Left forelimb (tissue), 1 donor: ENCODE measurements at places on chromosomes 5 and 9.

DNA sequence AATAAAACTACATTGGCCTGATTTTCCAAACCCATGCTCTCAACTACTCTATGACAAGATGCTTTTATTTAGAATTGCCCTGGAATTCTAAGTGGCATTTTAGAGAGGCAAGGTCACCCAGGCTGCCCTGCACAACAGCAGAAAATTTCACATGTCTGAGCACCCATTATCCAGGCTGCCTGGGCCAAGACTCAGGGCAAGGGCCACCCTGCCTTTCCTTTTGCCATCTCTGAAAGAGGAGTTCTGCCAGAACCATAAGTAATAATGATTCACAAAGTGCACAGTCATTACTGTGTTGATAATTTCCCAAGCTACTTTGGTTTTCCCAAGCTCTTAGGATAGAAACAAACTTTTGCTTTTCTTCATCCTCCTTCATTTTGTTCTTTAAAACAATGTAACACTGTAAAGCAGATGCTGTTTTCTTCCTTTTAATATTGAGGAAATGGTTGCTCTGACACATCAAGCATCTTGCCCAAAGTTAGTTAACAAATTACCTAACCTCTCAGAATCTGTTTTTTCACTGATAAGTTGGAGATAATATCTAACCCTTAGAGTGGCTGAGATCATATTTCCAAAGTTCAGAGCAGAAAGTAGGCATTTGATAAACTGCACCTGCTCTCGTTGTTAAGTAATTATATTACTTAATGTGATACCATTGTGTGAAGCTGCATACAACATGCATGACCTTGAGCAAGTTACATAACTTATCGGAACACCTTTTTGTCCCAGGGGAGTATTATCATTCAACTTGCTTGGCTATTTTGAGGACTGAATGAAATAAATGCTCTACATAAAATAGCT, 325.6 kb downstream of the PRELID2 start:
- DNase-seq, result no peak

- DNase-seq, result no peak
These were observed 1929.6 kb upstream of the CDH6 start for GRCh38 chr5:29263915-29264351.

GRCh38 chr5:21895766-21896350, 957.3 kb downstream of the CDH12 start:
- DNase-seq, result no peak

- no peak for DNase-seq
These were observed 460.8 kb downstream of the ENC1 start for GRCh38 chr5:74179701-74180100.

DNA sequence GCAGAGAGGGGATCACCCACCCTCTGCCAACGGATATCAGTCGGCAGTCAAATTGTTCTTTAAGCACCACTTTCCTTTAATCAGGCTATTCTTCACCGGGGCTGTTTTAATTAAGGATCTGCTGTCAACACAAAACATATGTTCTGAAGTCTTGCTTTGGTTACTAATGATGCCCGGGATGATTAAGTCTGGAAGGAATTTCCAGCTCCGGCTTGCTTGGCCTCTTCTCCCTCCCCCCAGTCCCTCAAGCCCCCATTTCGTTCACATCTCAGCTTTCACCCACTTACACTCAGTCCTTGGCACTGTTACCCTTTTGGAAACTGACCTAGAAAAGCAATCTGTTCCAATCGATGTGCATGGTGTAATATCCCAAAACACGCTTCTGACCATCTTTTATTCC, 74.7 kb downstream of the MSX2 start:
- DNase-seq, result no peak

DNA sequence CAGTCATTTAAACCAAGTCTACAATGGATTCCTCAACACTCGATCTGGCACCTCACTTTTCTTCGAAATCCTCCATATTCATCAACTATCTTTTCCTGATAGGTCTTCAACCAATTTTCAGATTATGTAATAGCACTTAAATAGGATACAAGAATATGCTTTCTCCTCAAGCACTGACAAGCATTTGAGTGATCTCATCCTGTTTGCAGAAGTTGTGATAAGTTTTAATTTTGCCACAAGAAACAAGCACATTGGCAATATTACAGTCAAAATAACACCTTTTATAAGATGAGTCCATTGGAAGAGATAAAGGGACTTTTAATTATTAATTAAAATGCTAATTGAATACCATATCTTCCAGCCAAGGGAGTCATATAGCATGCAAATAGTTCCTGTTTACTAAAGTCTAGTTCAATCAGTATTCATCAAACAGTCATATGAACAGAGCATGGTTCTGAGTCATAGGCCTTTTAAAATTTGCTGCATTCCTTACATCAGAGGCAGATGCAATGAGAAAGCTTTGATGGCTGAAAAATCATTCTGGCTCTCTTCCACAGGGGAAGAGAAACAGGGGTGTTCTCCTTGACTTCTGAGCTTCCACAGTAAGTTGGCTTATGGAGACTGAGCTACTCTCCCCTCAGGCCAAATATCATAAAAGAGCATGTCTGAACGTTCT, 32.7 kb upstream of the ZCCHC9 start:
- DNase-seq, result no peak

- DNase-seq, result no peak
These were observed 85.8 kb downstream of the MRPS27 start for GRCh38 chr5:72234265-72234700.

DNA sequence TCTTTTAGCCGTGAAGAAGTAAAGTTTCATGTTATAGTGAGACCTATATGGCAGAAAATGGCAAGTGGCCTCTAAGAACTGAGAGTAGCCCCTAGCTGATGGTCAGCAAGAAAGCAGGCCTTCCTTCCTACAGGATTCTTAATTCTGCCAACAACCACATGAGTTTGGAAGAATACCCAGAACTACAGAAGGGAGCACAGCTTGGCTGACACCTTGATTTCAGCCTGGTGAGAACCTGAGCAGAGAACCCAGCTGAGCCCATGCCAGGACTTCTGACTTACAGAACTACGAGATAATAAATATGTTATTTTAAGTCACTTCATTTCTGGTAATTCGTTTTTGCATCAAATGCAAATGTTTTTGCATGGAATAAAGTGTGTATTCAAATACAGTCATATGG, 5.9 kb upstream of the FBXL17 start:
- DNase-seq, result no peak

GRCh38 chr5:132530946-132531345, 12.4 kb downstream of the IL5 start:
- no peak for DNase-seq

DNA sequence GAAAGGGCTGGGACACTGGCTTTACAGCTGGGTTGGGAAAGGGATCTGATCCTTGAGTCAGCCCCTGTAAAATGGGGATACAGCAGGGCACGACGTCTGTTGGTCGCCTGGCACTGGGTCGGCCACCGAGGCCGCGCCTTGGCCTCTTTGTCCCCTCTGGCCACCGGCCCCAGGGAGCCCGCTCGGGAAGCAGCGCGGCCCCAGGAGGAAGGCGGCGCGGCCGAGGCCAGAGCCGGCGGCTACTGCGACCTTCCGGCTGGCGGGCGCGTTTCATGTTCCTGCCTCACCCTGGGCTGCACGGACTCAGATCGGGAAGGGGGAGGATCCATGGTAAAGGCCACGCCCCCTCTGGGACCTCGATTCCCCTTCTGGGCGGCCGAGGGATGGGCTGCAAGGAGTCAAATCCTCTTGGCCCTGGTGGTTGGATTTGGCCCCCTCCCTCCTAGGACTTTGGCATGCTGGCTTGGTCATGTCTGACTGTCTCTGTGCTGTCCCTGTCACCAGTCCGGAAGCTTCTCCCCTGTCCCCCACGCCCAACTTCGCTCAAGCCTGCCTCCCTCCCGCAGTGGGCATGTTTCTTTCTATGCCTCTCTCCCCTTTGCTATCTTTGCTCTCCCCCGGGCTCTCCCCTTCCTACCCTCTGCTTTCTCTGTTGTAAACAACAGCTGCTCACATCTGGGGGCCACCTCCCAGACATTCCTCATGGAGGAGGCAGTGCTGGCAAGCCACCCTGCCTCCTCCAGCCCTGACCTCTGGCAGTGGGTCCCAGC, 25.8 kb downstream of the FPGS start:
- DNase-seq, result peak; percentile 84

GRCh38 chr5:98765815-98766214, 7.6 kb upstream of the RGMB start:
- DNase-seq, result no peak

DNA sequence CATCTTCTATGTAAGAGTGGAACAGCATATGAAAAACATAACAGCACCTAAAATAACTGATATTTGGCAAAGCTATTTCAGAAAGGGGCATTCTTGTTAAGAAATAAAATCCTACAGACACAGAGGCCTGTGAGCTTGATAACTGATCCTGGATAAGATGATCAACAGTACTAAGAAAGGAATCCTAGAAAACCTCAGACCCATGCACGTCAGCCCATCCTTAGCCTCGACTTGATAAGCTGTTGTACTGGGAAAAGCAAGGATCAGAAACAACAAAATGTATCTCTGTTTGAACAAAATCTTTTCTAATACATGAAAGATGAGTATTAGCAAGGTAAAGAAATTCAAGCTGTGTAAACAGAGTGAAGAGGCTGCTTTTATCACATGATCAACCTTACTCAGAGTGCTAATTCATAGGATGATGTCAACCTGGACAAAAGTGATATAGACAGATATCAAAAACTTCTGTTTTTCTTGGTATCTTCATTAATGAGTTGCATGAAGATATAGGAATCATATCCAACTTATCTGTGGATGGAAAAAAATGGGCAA, 15.2 kb downstream of the LIFR start:
- no peak for DNase-seq

DNA sequence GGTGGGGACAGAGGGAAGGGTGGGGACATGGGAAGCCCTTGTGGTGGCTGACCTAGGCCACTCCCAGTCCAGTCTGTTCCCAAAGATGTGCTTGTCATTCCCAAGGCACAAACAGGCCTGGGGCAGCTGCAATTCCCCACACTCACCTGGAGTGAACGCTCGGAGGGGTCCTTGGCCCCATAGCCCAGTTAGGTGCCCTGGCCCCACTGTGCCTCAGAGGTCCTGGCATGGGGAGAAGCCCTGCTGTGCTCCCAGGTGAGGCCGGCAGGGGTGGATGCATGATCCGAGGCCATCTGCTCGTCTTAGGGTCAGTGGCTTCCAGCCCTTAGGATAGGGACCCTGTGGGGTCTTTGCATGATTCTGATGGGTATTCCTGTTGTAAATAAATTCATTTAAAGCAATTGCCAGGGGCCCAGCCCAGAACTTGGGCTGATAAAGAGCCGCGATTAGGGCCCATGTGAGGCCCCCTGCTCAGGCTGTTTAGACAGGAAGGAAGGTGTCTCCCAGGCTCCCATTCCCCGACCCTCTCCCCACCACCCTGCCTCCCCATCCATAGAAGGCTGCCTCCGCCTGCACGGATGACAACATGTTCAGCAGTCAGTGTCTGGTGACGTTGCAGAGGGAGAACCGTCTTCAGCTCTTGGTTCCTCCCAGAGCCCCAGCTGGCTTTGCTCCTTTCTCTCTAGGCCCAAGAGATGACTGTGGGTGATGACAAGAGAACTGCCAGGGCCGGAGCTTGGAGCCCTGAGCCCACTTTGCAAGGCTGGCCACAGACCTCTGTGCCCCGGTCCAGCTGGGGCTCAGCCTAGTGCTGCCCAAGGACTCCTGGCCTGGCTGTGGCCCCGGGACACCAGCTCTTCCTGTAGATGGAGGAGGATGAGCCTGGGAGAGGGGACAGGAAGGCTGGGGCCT, 28.4 kb upstream of the IRX4 start:
- DNase-seq, result peak; percentile 60

DNA sequence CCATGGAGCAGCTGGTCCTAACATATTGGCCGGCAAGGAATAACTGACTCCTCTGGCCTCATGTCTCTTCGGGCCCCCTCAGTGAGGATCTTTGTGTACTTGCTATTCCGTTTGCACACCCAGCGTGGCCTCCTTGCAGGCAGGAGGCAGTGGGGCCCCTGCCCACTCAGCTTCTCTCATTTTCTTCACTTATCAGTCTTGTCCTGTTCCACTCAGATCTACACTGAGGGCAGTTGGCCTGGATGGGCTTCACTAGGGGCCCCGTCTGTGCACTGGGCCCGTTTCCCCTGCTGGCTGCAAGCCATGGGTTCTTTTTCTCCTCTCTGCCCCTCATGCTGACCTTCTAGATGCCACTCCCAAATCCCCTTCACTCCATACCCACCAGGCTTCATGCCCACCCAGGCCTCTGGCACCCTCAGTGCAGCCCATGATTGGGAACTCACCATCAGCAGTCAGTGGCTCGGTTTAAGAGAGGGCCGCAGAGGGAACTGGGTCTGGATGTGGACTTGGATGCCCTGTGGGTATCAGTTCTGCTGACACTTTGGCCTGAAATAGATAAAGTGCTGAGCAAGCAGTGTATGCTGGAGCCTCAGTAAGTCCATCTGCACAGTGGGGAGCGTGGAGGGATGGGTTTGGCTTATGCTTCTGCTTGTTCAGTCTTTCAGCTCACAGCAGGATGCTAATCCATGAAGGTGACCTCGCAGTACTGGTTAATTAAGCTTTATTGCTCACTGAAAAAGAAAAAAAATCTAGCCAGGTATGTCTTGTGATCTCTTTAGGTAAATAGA, 57.9 kb downstream of the ERBIN start:
- no peak for DNase-seq

DNA sequence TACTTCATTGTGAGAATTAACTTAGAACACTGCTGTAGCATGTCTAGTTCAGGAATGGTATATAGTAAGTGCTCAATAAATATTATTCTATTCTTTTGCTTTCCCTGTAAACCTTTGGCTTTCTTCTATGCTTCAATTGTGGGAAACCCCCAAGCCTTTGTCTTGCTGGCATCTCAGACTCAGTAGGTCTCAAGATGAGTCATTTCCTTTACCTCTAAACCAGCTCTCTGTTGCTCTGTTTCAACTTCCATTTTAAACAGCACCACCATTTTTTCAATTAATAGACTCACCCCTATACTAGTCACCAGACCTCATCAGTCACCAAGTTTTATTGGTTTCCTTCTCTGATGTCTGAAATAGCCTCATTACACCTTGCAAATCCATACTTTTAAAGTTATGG, 43.5 kb downstream of the DMAC1 start:
- no peak for DNase-seq

DNA sequence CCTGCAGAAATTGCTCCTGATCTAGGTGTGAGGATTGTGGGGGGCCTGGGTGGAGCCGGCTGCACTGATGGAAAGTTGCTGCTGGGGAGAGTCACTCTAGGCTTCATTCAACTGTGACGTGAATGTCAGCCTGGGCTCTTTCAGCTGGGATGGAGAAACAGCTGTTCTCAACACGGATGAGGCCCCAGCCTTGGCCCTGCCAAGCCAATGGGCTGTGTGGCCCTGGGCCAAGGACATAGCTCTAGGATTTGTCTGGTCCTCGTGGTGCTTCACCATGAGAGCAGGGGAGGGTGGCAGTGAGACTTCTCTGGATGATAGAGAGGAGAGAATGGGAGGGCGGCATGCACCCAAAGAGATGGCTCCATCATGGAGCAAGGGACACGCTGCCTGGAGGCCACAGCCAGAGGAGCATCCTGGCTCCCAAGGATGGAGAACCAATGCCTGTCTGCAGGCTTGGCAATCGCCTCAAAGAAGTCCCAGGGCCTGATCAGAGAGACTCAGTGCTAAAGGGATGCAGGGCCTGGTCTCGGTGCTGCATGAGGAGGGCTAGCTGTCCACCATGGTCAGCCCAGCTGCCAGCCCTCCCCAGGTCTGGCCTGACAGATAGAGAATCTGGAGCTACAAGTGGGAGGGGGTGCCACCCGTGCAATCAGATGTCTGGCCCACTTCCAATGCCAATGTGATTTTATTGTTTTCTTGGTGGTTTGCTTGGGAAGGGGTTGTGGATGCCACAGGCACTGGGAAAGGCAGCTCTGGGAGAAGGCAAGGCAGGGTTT, 141.0 kb downstream of the GADD45G start:
- DNase-seq, result no peak
